ENCODE measurements at places on chromosomes 2 and 18.

GRCh38 chr18:61803393-61803792 lies 89.4 kb downstream of the RNF152 start:
- no peak for DNase-seq

GRCh38 chr2:237407700-237408099 lies 6.3 kb downstream of the COL6A3 start:
- DNase-seq = no peak

DNA sequence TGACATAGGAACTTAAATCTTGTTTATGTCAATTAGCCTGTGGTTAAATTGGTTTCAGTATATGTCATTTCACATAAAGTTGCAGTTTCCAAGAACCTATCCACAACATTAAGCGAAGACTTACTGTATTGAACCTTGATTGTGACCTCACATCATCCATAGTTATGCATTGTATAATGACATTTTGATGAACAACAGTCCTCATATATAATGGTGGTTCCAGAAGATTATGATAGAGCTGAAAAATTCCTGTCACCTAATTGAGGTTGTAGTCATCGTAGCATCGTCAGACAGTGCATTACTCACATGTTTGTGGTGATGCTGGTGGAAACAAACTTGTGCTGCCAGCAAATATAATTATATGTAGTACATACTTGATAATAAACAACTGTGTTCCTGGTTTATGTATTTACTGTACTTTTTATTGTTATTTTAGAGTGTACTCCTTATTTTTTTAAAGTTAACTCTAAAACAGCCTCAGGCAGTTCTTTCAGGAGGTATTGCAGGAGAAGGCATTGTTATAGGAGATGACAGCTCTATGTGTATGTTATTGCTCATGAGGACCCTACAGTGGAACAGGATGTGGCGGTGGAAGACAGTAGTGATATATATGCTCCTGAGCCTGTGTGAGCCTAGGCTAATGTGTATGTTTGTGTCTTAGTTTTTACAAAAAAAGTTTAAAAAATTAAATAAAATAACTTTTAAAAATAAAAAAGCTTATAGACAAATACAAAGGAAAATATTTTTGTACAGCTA lies 56.6 kb downstream of the UBE2E3 start:
- no peak for DNase-seq

- no peak for DNase-seq
Observed at GRCh38 chr2:2839782-2840531, 508.9 kb upstream of the MYT1L start.

DNA sequence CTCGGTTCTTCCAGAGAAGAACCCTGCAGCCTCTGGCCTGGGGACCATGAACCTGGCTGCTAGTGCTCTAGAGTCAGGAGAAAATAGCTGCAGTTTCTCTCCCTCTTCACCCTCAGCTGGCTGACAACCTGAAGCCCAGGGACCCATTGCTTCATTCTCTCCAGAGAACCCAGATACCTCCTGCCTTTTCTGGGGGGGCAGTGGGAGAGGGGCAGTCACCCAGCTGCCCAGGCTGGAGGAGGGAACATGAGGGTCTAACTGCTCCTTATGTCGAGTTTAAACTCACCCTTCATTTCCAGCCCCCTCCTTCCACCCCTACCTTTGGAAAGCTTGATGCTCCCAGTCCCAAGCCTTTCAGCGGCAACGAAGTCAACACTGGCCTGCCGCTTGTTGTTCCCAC lies 7.6 kb upstream of the ZFAND2B start:
- DNase-seq = no peak

- DNase-seq = no peak
Observed at GRCh38 chr18:58980991-58981390, 116.3 kb downstream of the ZNF532 start.

GRCh38 chr2:214730800-214731407 lies 78.6 kb downstream of the BARD1 start:
- no peak for DNase-seq

DNA sequence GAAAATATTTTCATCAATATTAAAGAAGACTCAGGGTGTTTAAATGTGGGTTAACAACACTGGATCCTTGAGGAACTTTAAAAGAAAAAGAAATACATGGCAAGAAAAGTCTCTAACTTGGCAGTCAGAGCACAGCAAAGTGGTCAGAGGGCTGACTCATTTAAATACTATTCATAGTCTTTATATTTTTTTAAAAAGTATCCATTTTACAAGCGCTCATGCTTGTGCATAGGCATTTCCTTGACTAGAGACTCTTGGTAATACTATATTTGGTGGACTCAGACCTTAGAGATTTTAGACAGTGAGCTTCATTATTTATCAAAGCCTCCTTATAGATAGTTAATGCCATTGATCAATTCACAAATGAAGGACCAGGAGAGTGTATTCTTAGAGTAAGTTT lies 110.2 kb downstream of the ABCA12 start:
- DNase-seq = no peak

- no peak for DNase-seq
Observed at GRCh38 chr2:128217671-128218070, 101.0 kb downstream of the HS6ST1 start.

GRCh38 chr18:2207294-2207693 lies 364.0 kb downstream of the METTL4 start:
- DNase-seq = no peak

DNA sequence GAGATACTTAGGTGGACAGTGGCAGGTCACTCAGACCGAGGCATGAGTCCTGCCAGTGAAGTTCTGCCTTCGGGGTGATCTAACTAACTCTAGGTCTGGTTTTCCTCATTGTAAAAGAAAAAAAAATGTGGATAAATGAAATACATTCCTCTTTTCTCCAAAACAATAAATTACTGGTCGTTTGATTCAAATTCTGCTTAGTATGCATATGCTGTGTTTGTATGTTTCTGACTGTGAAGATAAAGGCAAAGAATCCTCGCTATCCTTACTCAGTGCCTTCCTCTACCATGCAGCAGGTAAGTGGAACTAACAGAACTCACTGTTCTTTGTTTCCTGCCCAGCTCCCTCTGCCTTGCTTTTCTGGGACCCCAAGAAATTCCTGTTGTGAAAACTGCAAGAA lies 330.1 kb downstream of the SUCLG1 start:
- DNase-seq = no peak
